ENCODE measurements at places on chromosomes 3 and 15.

DNA sequence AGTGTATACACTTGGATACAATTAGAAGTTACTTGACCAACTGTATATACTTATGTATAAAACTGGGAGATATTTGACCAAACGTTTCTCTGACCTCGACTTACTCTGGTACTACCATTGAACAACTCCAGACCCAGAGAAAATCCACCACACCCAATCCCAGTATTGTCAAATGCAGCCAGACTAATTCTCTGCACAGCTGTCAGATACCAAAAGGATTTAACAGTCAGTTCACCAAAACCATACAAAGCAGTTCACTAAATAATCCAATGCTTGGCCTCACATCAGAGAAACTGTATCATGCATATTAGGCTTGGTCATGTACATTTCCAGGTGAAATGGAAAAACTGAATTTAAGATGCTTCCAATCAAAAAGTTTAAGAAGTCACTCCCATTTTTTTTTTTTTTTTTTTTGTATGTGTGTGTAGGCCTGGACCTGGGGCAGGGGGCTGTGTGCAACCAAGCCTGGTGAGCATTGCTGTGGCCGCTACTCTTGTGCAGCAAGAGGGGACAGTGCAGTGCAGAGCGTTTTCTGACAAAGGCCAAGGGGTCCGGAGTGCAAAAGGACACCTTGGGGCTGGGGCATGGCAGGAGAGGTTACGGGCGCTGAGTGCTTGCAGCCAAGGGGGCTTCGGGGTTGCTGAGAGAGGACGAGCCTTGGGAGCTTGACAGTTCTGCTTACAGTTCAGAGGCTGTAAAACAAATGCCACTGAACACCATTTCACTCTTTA, 1.4 kb downstream of the TOMM70 start:
- no peak for DNase-seq

- DNase-seq, result no peak
Measured at GRCh38 chr3:78606756-78607155, 1161.0 kb downstream of the ROBO1 start.

GRCh38 chr15:66646308-66646707, 55.7 kb upstream of the SMAD6 start:
- no peak for DNase-seq

- DNase-seq, result no peak
Measured at GRCh38 chr3:41241800-41242571, 42.7 kb downstream of the CTNNB1 start.

- DNase-seq, result no peak
Measured at GRCh38 chr15:76932135-76932966, 802 bp downstream of the RCN2 start.

DNA sequence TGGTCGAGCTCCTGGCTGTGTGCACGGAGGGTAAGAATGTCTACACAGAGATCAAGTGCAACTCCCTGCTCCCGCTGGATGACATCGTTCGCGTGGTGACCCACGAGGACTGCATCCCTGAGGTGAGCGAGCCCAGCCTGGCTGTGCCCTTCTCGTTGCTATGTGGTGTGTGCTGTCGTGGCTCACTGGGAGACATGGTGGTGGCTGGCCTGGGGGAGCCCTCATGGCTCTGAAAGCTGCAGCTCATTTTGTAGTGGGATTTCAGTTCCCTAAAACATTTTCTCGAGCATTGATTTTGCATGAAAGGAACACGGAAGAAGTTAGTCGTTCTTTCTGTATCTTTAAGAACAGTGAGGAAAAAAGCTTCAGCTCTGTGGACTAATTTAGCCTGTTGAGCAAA, 200.5 kb downstream of the ITPR1 start:
- no peak for DNase-seq

- DNase-seq, result no peak
Measured at GRCh38 chr3:118760585-118761290, 273.9 kb downstream of the IGSF11 start.

GRCh38 chr15:88337993-88338392, 81.5 kb upstream of the NTRK3 start:
- DNase-seq, result no peak

GRCh38 chr15:34338347-34338746, 766 bp upstream of the SLC12A6 start:
- DNase-seq, result no peak

DNA sequence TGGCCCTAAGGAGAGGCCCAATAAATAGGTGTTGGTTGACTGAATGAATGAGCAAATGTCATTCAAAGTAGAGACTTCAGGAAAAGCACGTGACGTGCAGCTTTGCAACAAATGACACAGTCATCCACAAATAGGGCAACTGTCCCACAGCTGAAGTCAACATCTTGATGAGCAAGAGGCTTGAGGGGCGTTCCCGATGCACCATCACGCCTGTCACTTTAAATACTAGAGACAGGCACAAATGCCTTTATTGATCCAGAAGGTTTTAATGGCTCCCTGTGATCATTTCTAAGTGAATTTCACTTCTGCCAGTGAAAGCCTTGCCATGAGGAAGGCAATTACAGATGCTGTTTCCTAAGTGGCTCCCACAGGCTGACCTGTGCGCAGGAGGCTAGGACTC, 43.6 kb downstream of the ABTB1 start:
- DNase-seq, result no peak

- DNase-seq, result no peak
Measured at GRCh38 chr3:124032311-124032880, 40.5 kb upstream of the ROPN1 start.

DNA sequence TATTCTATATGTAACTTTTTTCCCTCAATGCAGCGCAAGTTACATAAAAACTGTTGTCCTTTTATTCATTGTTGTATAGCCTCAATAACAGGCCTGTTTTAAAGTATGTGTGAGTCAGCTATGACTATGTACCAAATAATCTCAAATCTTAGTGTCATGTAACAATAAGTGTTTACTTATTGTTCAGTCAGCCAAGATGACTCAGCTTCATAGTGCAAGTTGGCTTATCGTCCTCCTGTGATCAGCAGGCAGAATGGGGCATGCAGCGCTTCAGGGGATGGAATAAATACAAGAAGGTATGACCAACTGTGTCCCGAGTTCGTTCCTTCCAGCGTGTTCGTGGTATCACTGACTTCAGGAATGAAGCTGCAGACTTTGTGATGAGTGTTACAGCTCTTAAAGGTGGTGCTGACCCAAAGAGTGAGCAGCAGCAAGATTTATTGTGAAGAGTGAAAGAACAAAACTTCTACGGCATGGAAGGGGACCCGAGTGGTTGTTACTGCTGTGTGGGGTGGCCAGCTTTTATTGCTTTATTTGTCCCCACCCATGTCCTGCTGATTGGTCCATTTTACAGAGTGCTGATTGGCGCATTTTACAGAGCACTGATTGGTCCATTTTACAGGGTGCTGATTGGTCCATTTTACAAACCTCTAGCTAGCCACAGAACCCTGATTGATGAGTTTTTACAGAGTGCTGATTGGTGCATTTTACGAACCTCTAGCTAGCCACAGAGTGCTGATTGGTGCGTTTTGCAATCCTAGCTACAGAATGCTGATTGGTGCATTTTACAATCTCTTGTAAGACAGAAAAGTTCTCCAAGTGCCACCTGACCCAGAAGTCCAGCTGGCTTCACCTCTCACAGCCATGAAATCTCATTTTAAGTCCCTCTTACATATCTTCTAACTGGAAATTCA, 1016.0 kb downstream of the MCTP2 start:
- DNase-seq, result no peak

- DNase-seq, result no peak
Measured at GRCh38 chr3:108672701-108673100, 83.2 kb downstream of the DZIP3 start.

DNA sequence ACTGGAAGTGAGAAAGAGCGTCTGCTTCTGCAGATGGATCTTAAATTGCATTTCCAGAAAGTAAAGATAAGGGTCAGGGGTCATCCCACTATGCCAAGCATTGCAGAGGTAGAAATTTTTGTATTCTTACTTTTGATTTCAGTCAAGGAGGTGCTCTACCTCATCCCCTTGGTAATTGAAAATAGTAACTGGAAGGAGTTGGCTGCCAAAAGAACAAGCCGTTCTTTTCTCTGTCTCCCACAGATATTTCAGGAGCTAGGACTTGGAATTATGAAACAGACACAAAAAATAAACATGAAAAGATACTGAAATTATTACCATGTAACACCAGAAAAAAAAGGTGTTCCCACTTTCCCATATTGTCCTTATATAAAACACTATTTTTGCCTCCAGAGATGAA, 309.9 kb upstream of the UMPS start:
- no peak for DNase-seq

DNA sequence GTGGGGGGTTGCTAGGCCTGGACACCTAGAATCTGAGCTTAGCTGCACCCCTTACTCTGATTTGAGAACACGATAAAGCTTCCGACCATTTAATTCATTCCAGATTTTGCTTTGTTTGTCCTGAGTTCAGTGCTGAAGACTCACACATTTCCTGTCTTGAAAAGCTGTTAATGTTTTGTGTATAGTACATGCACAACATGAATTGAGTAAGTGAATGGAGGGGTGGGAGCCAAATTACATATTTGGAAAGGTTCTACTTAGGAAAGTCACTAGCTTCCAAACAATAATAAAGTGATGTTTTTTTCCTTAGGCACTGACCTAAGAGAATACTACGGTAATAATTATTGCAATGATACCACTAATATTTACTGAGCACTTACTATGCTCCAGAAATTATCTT, 955.2 kb upstream of the NR2F2 start:
- no peak for DNase-seq

- DNase-seq, result no peak
Measured at GRCh38 chr3:88195951-88196434, 46.2 kb downstream of the C3orf38 start.

DNA sequence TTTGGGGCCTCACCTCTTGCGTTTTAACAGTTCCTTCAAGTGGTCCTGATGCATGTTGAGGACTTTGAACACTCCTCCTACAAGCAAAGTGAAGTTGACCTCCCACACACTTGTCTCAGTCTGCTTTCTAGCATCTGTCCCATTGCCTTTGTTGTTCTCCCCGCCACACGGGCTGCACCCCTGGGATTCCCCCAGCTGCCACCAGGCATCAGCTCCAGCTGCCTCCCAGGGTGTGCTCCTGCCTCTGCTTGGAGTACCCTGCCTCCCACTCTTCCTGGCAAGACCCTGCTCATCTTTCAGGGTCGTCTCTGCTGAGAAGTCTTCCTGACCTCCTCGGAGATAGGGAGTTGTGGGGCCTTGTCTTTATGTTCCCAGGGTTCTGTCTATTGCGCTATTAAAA, 52.2 kb downstream of the IGF1R start:
- no peak for DNase-seq

DNA sequence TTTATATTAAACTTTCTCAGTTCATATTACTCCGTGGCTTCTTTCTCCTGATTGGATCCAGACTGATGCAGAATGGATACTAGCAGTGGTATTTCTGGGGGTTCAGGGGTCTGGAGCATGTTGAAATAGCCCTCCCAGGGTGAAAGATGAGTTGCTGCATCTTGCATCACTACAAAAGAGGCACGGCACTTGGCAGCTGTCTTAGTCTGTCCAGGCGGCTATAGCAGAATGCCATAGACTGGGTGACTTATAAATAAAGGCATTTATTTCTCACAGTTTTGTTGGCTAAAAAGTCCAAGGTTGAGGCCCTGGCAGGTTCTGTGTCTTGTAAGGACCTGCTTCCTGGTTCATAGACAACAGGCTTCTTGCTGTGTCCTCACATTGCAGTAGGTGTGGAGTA, 660 bp upstream of the BCL2L10 start:
- DNase-seq, result no peak

DNA sequence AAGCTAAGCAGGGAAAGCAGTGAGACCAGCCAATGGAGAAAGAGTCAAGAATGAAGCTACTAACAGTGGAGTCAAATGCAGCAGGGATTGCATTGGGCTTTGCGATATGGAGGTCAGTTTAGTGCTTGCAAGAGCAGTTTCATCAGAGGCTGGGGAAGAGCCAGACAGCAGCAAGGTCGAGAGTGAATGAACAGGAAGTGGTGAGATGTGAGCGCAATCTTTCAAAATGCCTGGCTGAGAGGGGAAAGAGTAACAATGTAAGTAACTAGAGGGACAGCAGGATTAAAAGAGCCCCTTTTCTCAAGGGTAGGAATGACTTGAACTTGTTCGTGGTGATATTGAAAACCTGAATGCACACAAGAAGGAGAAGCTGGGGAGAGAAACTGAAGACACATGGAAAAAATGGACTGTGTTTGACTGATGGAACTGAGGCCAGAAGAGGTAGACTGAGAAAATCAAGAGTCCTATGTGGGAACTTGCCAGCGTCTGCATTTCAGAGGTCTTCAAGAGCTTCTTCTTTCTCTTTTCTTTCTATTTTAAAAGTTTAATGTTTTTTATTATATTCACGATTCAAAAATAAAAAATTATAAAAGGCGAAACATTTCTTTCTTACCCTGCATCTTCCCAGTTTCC, 30.6 kb upstream of the GPR160 start:
- no peak for DNase-seq

DNA sequence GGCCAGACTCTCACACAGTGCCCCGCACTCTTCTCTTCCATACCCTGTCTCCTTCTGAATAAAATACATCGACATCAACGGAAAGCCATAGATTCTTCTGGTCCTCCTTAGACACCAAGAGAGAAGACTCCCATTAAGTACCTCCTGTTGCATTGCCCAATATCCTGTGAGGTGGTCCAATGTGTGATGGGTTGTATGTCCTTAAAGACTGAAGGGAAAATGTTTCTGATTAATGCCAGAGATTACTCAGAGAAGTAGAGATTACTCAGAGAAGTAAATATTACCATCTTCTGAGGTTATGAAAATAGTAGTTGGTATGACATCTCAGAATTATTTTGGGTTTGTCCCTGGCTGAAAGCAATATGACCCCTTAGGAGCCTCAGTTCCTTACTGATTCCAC, 60.8 kb upstream of the GALNT15 start:
- no peak for DNase-seq

DNA sequence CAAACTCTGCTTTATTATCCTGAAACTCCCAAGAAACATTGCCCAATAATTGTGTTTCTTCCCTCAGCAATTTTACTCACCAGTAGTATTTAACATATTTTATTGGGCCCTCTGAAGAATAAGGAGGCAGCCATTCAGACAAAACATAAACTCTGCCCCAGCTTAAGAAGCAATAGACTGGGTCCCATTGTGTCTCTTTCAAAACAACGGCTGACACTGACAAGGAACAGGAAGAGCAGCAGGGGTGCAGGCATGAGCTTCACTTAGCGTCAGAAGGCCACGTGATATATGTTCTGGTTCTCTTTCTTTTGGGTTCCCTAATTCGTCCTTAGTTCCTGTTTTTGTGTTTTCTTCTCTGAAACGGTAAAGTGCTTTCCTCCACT, 242.3 kb downstream of the FHIT start:
- no peak for DNase-seq

GRCh38 chr3:71265365-71265915, 318.1 kb downstream of the FOXP1 start:
- DNase-seq, result no peak

GRCh38 chr3:120407508-120408287, 43.1 kb downstream of the FSTL1 start:
- DNase-seq, result no peak
